Caco-2 (cell line): ENCODE measurements at places on chromosomes 16 and 17.

GRCh38 chr16:11909653-11910545, 5.9 kb downstream of the GSPT1 start:
- no peaks in the 10 kb centered on the region for H3K27me3 ChIP-seq
- no peaks in the 10 kb centered on the region for H3K4me1 ChIP-seq
- no peaks in the 10 kb centered on the region; the same call in 1 of the 2 replicates for H3K36me3 ChIP-seq

DNA sequence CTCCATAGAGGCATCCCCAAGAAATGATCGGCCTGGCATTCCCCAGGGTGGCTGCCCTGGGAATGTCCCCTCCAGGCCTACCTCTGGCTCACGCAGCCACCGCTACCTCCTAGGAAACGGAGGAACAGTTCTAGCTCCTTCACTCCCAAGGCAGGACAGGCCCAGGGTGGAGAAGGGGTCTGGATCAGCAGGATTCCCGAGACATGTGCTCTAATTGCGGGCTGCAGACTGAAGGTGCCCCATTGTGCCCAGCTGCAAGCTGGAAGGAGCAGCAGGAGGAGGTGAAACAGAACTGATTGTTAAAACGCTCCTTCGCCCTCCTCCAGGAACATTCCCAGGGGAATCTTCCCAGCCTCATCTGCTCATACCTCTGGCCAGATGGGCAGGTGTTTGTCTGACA, 40.8 kb downstream of the SCNN1G start:
- H3K4me1 ChIP-seq: no peaks in the 10 kb centered on the region
- no peaks in the 10 kb centered on the region for H3K36me3 ChIP-seq
- no peaks in the 10 kb centered on the region for H3K27me3 ChIP-seq
- DNase-seq: no peak
- H3K4me3 ChIP-seq: no peak overlapping the region

- H3K27me3 ChIP-seq: no peaks in the 10 kb centered on the region
- H3K27ac ChIP-seq: no peak overlapping the region
- H3K4me3 ChIP-seq: no peak overlapping the region
- DNase-seq: no peak
Measured at GRCh38 chr17:72308744-72309385, 188.0 kb downstream of the SOX9 start.

DNA sequence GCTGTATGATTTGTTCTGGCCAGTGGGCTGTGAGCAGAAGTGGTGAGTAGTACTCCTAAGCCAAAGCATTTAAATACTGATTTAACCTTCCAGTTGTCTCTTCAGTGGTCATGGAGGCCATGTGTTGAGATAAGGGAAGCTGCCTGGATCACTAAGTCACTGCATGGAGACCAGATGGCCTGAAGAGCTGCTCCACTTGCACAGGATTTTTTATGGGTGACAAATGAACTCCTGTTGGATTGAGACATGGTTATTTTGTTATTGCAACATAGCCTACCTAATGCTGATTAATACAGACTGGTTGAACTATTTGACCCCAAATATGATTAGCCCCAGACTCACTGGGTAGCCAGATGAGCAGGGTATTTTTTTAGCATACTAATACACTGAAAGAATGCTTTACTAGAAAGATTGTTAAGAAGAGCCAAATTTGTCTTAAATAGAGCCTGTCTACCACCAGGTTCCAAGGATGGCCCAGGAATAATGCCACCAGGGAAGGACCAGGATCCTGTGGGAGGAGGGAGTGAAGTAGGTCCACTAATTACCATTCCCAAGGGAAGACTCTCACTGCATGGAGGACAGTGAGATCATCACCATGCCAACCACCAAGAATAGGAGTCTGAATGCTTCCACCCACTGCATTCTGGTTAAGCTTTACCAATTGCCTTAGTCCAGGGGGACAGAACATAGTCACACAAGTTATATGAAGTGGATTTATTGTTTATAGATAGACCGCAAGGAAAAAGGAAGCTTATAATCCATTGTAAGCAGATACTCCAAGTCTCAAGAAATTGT, 187.4 kb upstream of the IRX6 start:
- no peak overlapping the region for H3K4me3 ChIP-seq
- no peaks in the 10 kb centered on the region for H3K27me3 ChIP-seq
- DNase-seq: no peak
- H3K36me3 ChIP-seq: no peaks in the 10 kb centered on the region
- H3K4me1 ChIP-seq: no peaks in the 10 kb centered on the region; the same call in 1 of the 2 replicates

GRCh38 chr16:14527411-14528044, 102.5 kb downstream of the PARN start:
- peak overlapping the region; percentile 35 for H3K27ac ChIP-seq
- no peaks in the 10 kb centered on the region for H3K4me1 ChIP-seq
- H3K36me3 ChIP-seq: no peaks in the 10 kb centered on the region
- no peak for DNase-seq
- no peaks in the 10 kb centered on the region for H3K27me3 ChIP-seq

DNA sequence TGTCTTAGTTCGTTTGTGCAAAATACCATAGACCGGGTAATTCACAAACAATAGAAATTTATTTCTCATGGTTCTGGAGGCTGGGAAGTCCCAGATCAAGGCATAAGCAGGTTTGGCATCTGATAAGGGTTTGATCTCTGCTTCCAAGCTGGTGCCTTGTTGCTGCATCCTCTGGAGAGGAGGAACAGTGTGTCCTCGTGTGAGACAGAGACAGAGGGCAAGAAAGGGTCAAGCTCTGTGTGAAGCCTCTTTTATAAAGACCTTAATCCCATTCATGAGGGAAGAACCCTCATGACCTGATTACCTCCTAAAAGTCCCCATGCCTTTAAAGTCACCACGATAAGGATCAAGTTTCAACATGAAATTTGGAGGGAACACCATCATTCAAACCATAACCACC, 55.8 kb upstream of the TANC2 start:
- H3K36me3 ChIP-seq: no peaks in the 10 kb centered on the region
- H3K4me1 ChIP-seq: no peaks in the 10 kb centered on the region
- H3K4me3 ChIP-seq: no peak overlapping the region
- no peaks in the 10 kb centered on the region; the same call in 1 of the 2 replicates for H3K27me3 ChIP-seq
- no peak overlapping the region for H3K27ac ChIP-seq

DNA sequence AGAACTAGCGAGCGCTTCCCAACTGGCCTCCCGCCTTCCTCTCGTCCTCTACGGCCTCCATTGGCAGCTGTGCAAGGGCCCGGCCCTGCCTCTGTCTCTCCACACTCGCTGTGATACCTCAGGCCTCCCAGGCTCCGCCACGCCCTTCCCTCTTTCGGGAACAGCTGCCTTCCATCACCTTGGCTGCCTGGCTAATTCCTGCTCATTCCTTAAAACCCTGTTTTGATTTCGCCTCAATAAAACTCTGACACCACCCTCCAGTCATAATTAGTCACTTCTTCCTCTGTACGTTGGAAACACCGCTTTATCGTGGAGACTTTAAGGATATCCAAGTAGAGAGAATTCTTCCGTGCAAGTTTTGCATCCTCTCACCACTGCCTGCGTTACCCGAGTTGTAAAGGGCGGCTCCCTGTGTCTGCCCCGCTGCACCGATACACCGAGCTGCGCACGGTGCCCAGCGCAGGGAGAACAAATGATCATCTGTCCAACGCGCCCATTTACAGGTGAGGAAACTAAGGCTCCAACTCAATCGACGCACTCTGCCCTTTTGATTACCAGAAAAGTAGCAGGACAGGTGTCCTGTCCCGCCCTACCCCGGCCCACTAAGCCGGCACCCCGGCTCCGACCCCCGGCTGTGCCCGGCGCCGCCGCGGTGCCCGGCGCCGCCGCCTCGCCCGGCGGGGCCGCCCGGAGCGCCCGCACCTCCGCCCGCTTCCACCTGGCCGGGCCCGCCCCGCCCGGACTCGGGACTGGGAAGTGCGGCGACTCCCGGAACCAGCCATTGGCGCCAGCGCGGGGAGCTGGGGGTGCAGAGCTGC, 139.7 kb downstream of the SEC14L1 start:
- no peak for DNase-seq
- no peaks in the 10 kb centered on the region; the same call in 1 of the 2 replicates for H3K36me3 ChIP-seq
- H3K4me3 ChIP-seq: peak overlapping the region; percentile 38
- peak overlapping the region; percentile 2 for H3K27ac ChIP-seq

- no peak overlapping the region for H3K27ac ChIP-seq
- no peaks in the 10 kb centered on the region for H3K4me1 ChIP-seq
- DNase-seq: peak; percentile 19
Measured at GRCh38 chr16:88276591-88276990, 106.2 kb upstream of the ZNF469 start.
